Osteoblast (primary cell): ENCODE measurements at places on chromosomes 11 and 22.

DNA sequence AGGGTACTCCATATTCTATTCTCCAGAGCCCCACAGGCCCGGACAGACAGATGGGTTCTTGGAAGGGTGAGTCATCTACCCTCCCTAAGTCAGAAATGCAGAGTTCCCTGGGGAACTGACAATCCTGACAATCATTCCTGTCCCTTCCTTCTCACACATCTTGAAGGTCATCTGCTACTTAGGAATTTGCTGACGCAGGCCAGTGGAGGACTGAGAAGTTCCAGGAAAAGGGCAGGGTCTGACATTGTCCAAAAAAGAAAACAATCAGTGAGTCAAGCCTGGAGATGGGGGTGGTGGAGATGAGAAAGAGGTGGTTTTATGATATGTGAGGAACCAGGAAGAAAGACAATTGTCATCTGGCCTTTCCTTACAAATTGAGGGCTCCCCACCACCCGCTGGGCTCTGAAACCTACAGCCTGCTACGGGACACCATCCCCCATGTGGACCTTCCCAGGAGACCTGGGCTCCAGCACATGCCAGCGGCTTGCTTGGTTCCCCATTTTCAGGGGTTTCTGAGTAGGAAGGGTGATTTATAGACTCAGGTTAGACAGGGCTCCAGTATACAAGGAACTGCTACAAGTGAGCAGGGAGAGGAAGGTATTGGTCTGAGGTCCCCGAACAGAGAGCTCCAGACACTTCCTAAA is 12.9 kb downstream of the CD59 start:
- DNase-seq, result no peak

GRCh38 chr11:12860827-12861226 is 148.3 kb upstream of the RASSF10 start:
- no peak for DNase-seq

GRCh38 chr11:130159139-130159538 is 443 bp upstream of the ST14 start:
- DNase-seq, result no peak

DNA sequence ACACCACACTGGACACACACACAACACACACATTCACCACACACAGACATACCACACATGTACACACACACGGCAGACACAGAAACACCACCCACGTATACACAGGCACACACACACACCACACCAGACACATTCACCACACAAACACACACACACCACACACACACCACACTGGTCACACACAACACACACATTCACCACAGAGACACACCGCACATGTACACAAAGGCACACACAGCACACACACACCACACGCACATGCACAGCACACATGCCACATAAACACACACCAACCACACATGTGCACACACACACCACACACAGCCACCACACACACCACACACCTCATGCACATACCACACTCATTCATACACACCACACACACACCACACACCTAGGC is 84.2 kb upstream of the PRR5 start:
- DNase-seq, result no peak

DNA sequence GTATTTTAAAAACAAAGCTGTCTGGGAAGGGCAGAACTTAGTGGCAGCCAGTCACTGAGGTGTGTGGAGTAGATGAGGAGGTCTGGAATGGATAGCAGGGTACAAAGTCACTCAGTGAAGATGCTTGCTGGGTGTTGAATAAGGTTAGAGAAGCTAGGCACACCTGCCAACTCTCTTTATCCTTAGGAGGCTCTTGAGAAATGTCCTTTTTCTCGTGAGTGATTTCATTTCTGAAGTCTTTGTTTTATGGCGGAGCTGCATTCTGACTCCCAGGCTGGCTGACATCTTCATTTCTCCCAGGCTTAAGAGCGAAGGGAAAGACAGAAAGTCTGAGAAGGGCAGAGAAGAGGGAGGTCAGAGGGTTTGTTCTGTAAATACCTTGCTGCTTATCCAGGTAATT is 31.0 kb downstream of the CECR2 start:
- no peak for DNase-seq

GRCh38 chr11:63476618-63477017 is 14.3 kb downstream of the PLAAT5 start:
- DNase-seq, result no peak

DNA sequence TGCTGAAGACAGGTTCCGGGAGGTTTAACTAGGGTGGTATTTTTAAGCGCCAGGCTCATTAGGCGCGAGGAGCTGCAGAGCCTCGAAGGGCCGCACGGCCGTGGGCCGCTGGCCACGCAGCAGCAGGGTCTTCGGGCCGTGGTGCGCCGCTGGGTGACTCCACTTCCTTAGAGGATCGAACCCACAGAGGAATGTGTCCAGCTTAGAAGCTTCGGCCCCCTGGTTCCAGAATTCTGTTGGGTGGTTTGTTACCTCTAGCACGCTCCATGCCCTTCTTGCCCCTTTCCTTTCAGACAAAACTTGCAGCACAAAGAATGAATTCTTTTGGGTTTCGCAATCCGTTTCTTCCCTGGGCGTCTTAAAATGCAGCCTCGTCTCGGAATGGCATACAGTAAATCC is 773 bp upstream of the PATL1 start:
- no peak for DNase-seq
